ENCODE measurements at places on chromosomes 1 and 21. TPM values are rescaled to one million over a fixed set of nuclear protein-coding genes. Genes with fewer than 3 reads are reported as not detected.

Gene PAPPA2
- 5.4 TPM for total RNA-seq

Gene C1QA
- 5.8 TPM for total RNA-seq

Gene TMEM51
- 4.7 TPM for total RNA-seq

Gene CYP2J2
- total RNA-seq: 0.36 TPM

Gene SPRR1A
- not detected for total RNA-seq

Gene DNASE2B
- total RNA-seq: not detected

Gene SLAMF6
- not detected for total RNA-seq

Gene MAN1C1
- 14.7 TPM for total RNA-seq

Gene KCNJ9
- total RNA-seq: 12.0 TPM

Gene KIF21B
- 101 TPM for total RNA-seq

GRCh38 chr1:22633697-22634463, 2.5 kb upstream of the C1QA start:
- no peak for DNase-seq

- DNase-seq: no peak
These were observed 21.3 kb downstream of the CCDC30 start for GRCh38 chr1:42484382-42484781.

- DNase-seq: no peak
These were observed 1.4 kb upstream of the GJC2 start for GRCh38 chr1:228148196-228148861.

GRCh38 chr1:76826072-76826845, 41.0 kb upstream of the ST6GALNAC5 start:
- no peak for DNase-seq

GRCh38 chr21:34899760-34900159, 149.3 kb downstream of the RUNX1 start:
- no peak for DNase-seq

GRCh38 chr21:44275041-44275440, 10.6 kb upstream of the AIRE start:
- no peak for DNase-seq

DNA sequence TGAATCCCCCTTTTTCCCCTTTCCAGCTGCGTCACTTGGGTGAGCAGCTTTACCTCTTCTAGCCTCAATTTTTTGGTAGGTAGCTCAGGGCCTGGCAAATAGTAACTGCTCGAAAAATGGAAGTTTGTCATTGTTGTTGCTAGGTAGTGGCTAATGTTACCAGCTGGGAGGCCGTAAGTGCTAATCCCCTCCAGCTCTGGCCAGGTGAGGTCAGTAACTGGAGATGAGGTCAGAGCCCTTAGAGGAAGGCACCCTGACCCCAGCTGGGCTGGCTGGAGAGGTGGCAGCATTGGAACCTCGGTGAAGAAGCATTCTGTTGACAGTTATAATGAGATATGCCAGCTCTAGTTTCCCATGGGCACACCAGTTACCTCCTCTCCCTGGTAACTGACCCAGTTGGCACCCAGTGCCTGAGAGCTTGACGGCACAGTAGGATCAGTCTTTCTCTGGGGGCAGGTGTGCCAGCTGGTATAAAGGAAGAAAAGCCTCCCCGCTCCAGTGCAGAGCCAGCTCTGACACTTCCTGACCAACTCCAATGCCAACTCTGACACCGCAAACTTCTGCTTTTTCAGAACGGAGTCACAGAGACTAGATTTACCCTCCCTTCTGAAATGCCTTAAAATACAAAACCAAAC, 35.0 kb upstream of the SLC2A1 start:
- peak; percentile 25 for DNase-seq

GRCh38 chr1:2559509-2560298, 3.5 kb downstream of the TNFRSF14 start:
- no peak for DNase-seq

DNA sequence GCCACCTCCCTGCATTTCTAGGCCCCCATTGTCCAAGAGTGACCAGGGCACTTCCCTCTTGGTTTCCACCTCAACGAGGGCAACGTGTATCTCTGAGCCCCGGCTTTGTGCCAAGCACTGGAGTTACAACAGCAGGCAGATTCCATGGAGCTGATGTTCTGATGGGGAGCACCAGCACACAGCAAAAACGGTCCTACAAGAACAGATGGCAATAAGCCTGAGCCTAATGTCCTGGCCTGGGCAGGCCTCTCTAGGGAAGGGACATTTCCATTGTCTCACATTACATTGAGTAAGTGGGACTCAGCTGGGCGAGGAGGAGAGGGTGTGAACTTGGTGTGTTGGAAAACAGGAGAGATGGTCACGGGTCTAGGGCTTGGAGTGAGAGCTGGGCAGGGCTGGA, 27.2 kb upstream of the NPPB start:
- no peak for DNase-seq

GRCh38 chr1:24150234-24151174, 7.6 kb upstream of the IL22RA1 start:
- DNase-seq: peak; percentile 88

- no peak for DNase-seq
These were observed 2.4 kb upstream of the BRWD1 start for GRCh38 chr21:39315603-39316445.

DNA sequence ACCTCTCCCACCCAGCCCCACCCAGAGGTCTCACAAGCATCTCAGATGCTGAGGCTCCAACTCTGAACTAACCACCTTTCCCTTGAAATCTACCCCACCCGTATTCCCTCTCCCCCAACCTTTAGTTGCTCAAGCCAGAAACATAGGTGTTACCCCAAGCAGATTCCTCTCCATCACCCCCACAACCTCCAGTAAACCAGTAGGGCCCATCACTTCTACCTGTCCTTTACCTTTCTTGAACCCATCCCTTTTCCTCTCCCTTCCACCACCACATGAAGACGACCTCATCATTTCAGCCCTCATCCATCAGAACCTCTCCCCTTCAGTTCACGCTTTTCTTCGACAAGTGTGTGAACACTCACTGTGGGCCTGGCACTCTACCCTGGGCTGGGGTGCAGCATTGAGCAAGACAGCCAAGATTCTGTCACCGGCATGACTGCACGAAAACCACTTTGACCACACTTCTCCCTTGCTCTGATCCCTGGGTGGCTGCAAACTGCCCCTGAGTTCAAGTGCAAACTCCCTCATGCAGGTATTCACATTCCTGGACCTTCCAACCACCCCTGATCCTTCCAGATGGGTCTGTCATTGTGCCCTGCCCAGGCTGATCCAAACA, 65.5 kb upstream of the LAPTM5 start:
- DNase-seq: no peak
